ENCODE measurements at places on chromosomes 7 and 10. TPM values are rescaled to one million over a fixed set of nuclear protein-coding genes. Genes with fewer than 3 reads are reported as not detected.

DNA sequence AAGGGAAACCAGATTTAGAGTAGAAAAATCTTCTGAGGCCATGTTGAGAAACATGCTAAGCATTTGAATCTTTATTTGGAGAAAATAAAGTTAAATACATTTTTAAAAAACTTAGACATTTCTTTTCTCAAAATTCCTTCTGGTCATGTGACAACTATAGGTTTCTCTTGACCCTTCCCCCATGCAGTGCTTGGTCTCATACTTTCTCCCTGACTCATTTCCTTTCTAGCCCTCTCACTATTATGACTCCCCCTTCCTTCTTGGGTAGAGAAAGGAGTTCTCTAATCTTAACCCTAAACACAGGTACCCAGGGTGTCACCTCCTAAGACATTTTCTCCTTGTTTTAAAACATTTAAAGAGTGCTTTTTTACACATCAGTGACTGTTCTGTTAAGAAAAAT lies 179.5 kb upstream of the TMEM106B start:
- DNase-seq, result no peak

DNA sequence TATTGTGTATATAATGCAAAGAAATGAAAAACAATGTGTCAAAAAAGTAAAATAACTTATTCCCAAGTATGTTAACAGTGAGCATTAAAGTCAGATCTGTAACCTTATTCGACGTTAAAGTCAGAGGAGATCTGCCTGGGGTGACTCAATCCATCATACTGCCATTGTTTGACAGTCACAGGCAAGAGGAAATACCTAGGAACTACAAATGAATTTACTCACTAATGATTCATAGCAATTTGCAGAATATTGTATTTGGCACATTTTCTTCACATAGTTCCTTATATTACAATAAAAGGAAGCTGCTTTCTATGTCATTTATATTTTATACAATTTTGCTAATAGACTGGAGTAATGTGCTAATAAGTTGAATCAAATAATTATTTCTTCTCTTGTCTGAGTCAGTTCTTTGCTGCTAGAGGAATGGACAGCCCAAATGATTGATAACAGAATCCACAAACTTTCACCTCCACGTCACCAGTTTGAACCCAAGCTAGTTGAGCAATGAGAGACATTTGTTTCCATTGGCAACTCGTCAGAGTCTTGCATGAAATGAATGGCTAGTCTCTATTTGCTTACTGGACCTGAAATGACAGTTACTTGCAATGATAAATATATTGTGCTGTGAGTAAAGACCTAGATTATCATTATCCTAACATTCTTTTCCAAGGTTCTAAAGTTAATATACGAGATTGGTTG lies 48.5 kb upstream of the TMEM106B start:
- no peak for DNase-seq

- DNase-seq, result no peak
Observed at GRCh38 chr10:133034092-133034491, 53.6 kb upstream of the ADGRA1 start.

GRCh38 chr7:157670490-157671357 lies 333.9 kb downstream of the DNAJB6 start:
- no peak for DNase-seq

DNA sequence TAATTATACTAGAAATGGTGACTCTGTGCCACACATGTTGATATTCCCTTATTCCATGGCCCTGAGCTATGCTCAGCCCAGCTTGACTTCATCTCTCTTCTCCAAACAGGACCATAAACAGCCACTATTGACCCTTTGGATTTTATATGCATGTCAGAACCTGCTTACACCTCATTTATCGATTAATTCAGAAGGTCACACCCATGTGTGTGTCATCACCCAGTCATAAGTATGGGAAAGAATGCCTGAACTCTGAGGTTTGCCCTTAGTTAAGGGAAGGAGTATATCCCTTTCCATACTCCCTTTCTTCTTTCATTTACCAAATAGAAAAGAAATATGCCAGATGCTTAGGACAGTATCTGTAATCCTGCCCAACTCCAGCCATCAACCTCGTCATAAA lies 602.3 kb downstream of the SORCS3 start:
- DNase-seq, result no peak

DNA sequence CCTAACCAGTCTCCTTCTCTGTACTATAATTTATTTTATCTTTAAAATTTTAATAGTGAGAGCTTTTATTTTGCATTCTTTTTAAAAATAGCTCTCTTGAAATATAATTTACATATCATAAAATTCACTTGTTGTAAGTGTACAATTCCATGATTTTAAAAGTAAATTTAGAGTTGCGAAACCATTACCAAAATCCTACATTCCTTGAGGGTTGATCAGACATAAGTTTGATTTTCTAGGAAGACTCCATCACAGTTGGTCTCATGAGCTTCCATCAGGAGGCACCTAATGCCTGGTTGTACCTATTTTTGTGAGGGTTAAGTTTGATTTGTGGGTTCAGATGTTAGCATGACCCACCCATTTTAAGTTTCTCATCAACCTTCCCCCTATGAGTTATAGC lies 108.1 kb downstream of the BMPER start:
- no peak for DNase-seq

DNA sequence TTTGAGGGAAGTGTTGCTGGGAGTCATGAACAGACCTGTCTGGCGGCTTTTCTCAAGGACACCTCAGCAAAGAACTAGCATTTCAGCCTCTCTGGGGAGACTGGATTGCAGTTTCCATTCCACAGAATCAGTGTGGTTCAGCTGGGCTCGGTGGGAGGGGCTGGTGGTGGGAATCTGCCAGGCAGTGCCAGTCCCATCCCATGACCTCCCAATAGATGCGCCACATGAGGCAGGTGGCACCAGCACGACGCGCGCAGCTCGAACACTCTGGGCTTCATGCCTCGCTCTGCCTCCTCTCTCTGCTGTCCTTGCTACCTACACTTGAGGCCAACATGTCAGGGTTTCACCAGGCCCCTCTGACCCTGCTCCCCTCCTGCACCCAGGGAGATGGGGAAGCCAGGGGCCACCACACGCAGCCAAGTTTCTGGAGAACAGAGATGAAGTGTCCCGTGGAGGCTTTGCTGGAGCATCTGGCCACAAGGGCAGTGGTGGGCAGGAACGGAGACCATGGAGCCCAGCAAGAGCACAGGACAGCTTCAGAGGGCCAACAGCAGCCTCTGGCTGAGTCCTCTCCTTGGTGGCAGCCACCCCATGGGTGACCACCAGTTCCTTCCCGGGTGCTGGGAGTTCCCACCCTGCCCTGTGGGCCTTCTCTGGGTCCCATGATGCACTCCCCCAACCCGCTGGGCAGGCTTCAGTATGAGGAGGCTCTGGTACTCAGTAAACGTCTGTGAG lies 2.3 kb downstream of the NACAD start:
- DNase-seq, result no peak

DNA sequence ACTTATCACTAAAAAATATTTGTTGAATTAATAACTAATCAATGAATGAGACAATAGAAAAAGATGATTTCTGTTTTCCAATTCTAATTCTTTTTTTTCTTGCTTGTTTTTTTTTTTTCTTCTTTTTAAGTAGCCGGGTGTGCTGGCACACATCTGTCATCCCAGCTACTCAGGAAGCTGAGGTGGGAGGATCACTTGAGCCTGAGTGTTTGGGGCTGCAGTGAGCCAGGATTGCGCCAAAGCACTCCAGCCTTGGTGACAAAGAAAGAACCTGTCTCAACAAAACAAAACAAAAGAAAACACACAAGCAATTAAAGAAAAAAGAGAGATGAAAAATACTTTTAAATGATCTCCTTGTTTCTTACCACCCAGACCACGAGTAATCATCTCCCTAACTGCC lies 1109.3 kb downstream of the REEP3 start:
- no peak for DNase-seq

DNA sequence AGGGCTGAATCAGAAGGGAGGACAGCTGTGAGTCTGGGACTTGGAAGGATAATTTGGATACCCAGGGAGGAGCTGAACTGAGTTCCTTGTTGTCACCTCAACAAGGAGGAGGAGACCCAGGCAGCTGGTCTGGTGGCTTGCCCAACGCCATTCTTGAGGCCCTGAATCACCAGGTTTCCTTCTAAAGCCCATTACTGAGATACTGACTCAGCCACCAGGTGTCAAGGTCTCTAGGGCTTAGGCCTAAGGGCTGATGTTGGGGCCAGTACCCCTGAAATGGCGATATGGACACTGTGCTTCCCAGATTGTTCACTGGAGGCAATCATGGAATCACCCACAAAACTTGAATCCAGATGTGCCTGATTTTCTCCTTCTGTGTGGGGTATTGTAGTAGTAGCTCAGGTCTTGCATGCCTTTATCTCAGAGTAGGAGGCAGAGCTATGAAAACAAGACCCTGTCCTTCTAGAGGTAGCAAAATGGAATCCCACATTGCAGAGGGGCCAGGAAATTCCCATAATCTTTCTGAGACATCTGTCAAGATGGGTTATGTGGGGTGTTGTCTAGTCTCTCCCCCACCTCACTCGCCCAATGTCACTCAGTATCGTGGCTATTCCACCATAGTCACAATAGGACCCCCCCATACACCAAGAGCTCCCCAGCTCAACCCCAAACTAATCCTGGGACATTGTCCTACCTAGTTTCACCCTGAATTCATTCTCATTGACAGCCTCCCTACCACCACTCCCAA lies 1.8 kb upstream of the ATG9B start:
- DNase-seq, result no peak

- DNase-seq, result no peak
Observed at GRCh38 chr10:102523250-102524029, 19.7 kb downstream of the SUFU start.

GRCh38 chr10:110009736-110010475 lies 2.1 kb downstream of the ADD3 start:
- DNase-seq, result no peak

GRCh38 chr7:98981701-98982100 lies 103.4 kb downstream of the TRRAP start:
- DNase-seq, result no peak

- DNase-seq, result no peak
Observed at GRCh38 chr10:94349327-94349726, 13.4 kb downstream of the NOC3L start.

GRCh38 chr10:23173214-23174073 lies 18.7 kb upstream of the PTF1A start:
- DNase-seq, result no peak

- no peak for DNase-seq
Observed at GRCh38 chr7:101708223-101708622, 79.1 kb upstream of the MYL10 start.

DNA sequence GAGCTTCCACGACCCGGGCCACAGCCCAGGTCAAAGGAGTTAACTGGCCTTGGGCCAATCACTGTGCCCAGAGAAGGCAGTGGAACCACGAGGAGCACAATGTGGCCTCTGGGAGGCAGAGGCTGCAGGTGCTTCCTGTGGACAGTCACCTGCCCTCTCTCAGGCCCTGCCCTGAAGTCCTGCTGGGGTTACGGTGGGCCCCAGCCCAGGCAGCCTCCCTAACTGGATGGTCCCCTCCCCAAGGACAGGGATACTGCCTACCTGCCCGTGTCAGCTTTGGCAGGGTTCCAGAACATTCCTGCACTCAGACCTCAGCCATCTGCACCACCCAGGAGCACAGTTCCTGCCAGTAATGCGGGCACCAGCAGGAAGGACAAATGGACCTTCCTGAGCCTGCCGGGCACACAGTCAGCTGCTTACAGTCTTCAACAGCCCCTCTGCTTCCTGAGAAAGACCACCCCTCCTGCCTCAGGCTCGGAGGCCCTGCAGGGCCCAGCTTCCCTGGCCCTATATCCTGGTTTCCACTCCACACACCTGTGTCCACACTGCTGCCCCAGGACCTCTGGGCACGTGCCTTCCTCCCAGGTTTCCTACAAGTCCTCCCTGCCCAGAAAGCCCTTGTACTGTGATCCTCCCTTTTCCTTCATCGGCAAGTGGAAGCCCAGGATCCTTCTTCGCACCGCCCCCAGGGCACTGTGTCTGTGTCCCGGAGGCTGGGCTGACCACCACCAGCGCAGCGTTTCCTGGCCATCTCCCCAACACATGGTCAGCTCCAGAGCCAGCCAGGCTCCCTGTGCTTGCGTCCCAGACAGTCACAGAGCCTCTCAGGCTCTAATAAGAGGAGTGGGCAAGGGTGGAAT lies 23.3 kb downstream of the WDR86 start:
- DNase-seq, result no peak

DNA sequence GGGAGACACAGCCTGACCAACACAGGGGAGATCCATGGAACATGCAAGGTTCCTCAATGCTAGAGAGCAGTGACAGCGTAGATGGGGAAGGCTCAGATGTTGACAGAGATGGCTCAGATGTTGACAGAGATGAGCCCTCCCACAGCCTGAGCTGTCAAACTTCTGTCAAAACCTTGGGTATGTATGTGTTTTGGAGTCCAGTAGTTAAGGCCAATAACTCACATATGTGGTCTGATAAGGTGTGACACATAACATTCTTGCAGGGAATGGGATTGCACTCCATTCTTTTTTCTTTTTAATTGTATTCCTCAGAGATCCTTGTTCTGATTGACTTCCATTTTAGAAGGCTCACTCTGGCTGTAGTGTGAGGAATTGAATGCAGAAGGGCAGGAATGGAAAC lies 136.3 kb downstream of the C1GALT1 start:
- no peak for DNase-seq

DNA sequence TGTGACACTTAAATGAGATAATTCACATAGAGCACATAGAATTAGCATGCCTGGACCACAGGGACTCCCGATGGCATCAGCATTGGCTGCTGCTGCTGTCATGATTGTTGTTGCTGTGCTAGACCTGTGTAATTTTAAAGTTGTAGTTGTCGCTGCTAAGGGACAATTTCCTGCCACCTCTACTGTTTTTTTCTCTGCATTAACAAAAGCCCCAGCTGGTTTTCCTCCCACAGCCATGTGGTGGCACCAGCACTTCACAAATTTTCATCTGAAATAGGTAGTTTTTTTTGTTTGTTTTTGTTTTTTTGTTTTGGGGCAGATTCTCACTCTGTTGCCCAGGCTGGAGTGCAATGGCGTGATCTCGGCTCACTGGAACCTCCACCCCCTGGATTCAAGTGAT lies 25.4 kb upstream of the PRXL2A start:
- peak; percentile 28 for DNase-seq

- no peak for DNase-seq
Observed at GRCh38 chr10:74419491-74419951, 268.5 kb downstream of the ADK start.

GRCh38 chr7:49787980-49788379 lies 14.5 kb downstream of the VWC2 start:
- no peak for DNase-seq

DNA sequence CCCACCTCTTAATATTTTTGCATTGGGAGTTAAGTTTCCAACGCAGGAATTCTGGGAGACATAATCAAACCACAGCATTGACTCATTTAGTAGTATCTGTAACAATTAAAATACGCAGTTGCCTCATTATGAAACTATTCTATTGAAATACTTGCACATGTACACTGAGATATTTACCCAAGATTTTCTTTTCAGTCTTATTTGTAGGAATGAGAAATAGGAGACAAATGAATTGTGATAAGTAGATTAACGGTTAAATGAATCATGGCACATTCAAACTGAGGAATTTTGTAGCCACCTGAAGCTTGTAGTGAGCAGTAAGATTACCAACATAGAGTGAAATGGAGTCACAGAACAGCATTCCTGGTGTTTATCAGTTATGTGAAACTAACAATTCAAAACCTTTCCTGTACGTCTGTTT lies 18.1 kb downstream of the RP9 start:
- DNase-seq, result no peak

Gene OR2A1
- 0.11 TPM for polyA plus RNA-seq

Gene XPNPEP1
- polyA plus RNA-seq, result 42.5 TPM

Gene TCERG1L
- not detected for polyA plus RNA-seq

Gene IGF2BP3
- 0.30 TPM for polyA plus RNA-seq

Gene OR6V1
- not detected for polyA plus RNA-seq

Gene SPDYE16
- polyA plus RNA-seq, result 0.08 TPM

Gene AKR1D1
- polyA plus RNA-seq, result not detected
